ENCODE measurements at places on chromosomes 4 and X.

DNA sequence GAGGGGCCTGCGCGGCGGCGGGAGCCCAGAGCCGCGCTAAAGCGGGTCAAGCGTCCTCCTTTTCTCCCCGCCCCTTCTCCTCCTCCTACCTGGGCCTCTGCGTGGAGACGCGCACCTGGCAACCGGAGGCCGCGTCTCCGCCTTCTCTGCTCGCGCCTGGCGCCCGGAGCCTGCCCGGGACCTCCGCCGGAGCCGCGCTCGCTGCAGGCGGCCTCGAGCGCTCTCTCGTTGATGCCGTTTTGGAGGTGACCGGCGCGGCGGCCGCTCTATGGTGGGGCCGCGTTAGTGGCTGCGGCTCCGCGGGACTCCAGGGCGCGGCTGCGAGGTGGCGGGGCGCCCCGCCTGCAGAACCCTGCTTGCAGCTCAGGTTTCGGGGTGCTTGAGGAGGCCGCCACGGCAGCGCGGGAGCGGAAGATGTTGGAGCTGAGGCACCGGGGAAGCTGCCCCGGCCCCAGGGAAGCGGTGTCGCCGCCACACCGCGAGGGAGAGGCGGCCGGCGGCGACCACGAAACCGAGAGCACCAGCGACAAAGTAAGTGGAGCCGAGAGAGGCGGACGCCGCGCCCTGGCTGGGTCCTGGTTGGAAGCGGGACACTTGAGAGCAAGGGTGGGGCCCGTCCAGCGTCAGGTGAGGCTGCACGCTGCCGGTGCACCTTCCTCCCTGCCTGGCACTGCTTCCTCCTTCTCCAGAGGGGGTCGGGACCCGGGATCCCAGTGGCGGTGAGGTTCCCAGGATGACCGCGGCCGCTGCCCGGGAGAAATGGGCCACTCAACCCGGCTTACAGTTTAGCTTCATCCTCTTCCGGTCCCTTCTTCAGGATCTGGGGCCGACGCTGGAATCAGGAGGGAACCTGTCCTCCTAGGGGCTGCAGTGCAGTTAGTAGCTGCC, at the start of gene CDS1:
Gene CDS1, plus strand, starts transcription at position 140 of the 888 bp plus-strand sequence. Its CDS starts 275 bp downstream, at position 415.
- H3K27me3 ChIP-seq, result peaks cover 32% of the 10 kb centered on the region
- H3K36me3 ChIP-seq, result no peaks in the 10 kb centered on the region
- peak within 1 kb of the TSS; percentile 78 for H3K4me3 ChIP-seq
- no peak within 1 kb of the TSS for H3K27ac ChIP-seq
- DNase-seq, result no peak

DNA sequence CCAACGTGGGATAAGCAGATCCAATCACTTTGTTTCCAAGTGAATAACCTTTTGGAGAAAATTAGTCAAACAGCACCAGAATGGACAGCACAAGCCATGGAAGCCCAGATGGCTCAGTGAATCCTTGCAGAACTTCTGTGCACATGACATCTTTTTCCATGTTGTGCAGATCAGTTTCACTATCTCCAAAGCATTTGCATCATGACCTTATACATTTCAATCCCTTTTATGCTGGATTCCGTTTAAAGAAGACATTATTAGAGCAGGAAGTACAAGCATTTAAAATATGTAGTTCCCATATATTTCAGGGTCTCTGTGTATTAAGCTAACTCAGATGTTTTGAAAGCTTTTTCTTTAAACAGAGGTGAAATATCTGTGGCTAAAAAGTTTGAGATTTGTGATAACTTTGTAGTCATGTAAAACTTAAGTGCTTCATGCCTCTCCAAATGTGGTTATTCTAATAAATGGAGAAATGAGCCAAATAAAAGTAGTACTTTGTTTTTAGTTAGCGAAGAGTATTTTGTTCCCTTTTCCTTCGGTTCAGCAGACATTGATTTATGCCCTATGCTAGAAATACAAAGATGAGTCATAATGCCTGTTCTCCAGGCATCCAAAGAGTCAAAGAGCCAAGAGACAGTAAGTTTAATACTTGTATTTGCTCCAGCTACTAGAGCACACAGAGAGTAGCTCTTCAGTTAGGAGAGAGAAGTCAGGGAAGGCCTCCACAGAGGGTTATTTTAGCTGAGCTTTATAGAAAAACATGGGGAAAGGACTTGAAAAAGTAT, 39.0 kb downstream of the PLAC8 start:
- no peak overlapping the region for H3K4me3 ChIP-seq
- DNase-seq, result peak; percentile 12
- peaks cover 28% of the 10 kb centered on the region for H3K36me3 ChIP-seq
- H3K27me3 ChIP-seq, result no peaks in the 10 kb centered on the region
- H3K27ac ChIP-seq, result peak overlapping the region; percentile 68
- H3K4me1 ChIP-seq, result peaks cover 13% of the 10 kb centered on the region

DNA sequence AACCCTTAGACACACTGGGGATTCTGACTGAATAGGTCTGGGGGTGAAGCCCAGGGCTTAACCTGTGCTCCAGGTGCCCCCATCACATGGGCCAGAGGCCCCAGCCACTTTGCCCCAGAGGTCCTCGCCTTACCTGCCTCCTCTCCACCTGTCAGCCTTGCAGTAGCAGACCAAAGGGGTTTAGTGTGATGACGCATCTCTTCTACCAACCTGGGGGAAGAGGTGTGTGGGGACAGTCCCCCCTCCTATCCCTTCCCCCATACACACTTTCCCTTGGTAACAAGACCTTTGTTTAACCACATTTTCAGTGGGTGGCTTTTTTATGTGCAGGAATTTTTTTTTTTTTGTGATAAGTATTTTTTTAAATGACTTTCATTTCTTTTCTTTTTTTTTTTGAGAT, 6.3 kb downstream of the CLCN4 start:
- no peak overlapping the region for H3K4me3 ChIP-seq
- peaks cover 46% of the 10 kb centered on the region for H3K4me1 ChIP-seq
- no peak for DNase-seq
- H3K27ac ChIP-seq, result no peak overlapping the region
- peaks cover 23% of the 10 kb centered on the region for H3K27me3 ChIP-seq

- peaks cover 51% of the 10 kb centered on the region for H3K4me1 ChIP-seq
- peak; percentile 81 for DNase-seq
- H3K27me3 ChIP-seq, result no peaks in the 10 kb centered on the region
Observed at GRCh38 chrX:107672955-107673378, 44.7 kb downstream of the PRPS1 start.

DNA sequence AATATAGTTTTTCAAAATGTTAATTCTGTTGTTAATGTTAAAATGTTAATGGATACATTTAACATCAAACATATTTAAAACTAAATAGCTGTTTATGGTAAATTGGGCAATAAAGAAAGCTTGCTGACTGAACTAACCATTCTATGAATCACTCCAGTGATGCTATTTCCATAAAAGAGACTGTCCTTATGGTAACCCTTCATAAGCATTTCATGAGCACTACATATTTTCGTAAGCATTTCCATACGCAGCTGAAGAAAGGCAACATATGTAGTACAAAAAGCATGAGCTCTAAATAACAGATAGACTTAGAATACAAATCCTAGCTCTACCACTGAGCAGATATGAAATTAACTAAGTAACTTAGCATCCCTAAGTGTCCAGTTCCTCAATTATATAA, 188.9 kb downstream of the COL25A1 start:
- no peaks in the 10 kb centered on the region for H3K4me1 ChIP-seq
- no peaks in the 10 kb centered on the region for H3K36me3 ChIP-seq
- DNase-seq, result no peak

DNA sequence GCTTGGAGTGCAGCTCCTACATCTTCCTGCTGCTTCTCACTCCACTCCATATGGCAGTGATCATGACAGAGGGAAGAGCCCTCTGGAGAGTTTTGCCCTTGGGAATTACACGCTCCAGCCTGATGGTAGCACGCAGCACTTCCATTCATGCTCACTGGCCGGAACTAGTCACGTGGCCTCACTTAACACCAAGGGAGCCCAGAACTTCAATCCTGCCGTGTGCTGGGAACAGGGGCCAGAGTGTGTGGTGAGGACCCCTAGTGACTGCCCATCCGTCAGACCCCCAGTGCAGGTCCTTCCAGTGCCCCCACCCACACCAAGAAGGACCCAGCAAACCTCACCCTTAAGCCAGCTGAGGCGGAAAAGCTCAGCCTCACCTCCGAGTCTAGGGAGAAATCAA, 230.7 kb downstream of the EVC2 start:
- H3K27ac ChIP-seq, result no peak overlapping the region
- no peaks in the 10 kb centered on the region for H3K36me3 ChIP-seq
- DNase-seq, result no peak
- H3K4me1 ChIP-seq, result no peaks in the 10 kb centered on the region
- no peaks in the 10 kb centered on the region for H3K27me3 ChIP-seq

DNA sequence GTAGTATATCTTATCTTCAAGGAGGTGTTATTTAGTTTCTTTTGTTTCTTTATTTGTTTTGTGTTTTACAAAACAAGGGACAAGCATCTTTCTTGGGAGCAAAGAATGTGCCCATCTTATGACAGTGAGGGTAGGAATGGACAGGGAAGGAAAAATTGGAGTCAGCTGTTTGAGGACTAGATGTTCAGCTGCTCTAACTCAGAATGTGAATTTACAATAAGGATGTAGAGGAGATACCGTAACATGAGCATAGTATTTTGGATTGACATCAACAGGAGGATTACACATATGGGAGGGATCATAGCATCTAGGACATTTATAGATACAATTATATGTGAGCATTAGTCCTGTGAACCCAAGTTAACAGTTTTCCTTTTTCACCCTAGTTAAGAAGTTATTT, 89.0 kb upstream of the GK2 start:
- no peaks in the 10 kb centered on the region for H3K36me3 ChIP-seq
- H3K4me1 ChIP-seq, result no peaks in the 10 kb centered on the region
- no peaks in the 10 kb centered on the region for H3K27me3 ChIP-seq
- no peak for DNase-seq
- H3K4me3 ChIP-seq, result no peak overlapping the region

GRCh38 chr4:16262188-16262587, 35.9 kb upstream of the TAPT1 start:
- no peaks in the 10 kb centered on the region for H3K36me3 ChIP-seq
- no peak for DNase-seq
- H3K27me3 ChIP-seq, result no peaks in the 10 kb centered on the region
- no peak overlapping the region for H3K4me3 ChIP-seq
- H3K4me1 ChIP-seq, result no peaks in the 10 kb centered on the region

GRCh38 chr4:24657768-24658617, 73.6 kb upstream of the DHX15 start:
- DNase-seq, result no peak
- H3K27me3 ChIP-seq, result no peaks in the 10 kb centered on the region
- no peaks in the 10 kb centered on the region for H3K36me3 ChIP-seq
- no peak overlapping the region for H3K4me3 ChIP-seq

DNA sequence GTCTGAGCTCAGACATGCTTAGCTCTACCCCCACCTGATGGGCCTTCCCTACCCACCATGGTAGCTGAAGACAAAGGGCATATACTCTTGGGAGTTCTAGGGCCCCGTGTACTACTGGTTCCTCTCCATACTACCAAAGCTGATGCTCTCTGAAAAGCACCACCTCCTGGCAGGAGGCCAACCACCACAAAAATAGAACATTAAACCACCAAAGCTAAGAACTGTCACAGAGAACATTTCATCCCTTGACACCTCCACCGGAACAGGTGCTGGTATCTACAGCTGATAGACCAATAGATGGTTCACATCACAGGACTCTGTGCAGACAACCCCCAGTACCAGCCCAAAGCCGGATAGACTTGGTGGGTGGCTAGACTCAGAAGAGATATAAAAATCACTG, 13.4 kb downstream of the EDA2R start:
- H3K27me3 ChIP-seq, result no peaks in the 10 kb centered on the region
- no peak overlapping the region for H3K27ac ChIP-seq
- no peaks in the 10 kb centered on the region for H3K36me3 ChIP-seq
- no peaks in the 10 kb centered on the region for H3K4me1 ChIP-seq
- no peak overlapping the region for H3K4me3 ChIP-seq

Data from CD14-positive monocyte (primary cell).